ENCODE measurements at places on chromosomes 3 and 15. TPM values are rescaled to one million over a fixed set of nuclear protein-coding genes. Genes with fewer than 3 reads are reported as not detected.

SECISBP2L gene
- total RNA-seq = 13.6 TPM

RETNLB gene
- not detected for total RNA-seq

FES gene
- total RNA-seq = 11.5 TPM

- H3K36me3 ChIP-seq = no peaks in the 10 kb centered on the region
- peak; percentile 23 for DNase-seq
- no peak overlapping the region for H3K4me3 ChIP-seq
- no peak overlapping the region for H3K27ac ChIP-seq
- peaks cover 13% of the 10 kb centered on the region for H3K4me1 ChIP-seq
- H3K27me3 ChIP-seq = no peaks in the 10 kb centered on the region
Observed at GRCh38 chr3:110887176-110887575, 184.4 kb upstream of the NECTIN3 start.

GRCh38 chr3:106217745-106218144 lies 348.9 kb upstream of the CBLB start:
- H3K4me3 ChIP-seq = no peak overlapping the region
- no peaks in the 10 kb centered on the region for H3K36me3 ChIP-seq
- DNase-seq = no peak
- no peaks in the 10 kb centered on the region for H3K27me3 ChIP-seq

DNA sequence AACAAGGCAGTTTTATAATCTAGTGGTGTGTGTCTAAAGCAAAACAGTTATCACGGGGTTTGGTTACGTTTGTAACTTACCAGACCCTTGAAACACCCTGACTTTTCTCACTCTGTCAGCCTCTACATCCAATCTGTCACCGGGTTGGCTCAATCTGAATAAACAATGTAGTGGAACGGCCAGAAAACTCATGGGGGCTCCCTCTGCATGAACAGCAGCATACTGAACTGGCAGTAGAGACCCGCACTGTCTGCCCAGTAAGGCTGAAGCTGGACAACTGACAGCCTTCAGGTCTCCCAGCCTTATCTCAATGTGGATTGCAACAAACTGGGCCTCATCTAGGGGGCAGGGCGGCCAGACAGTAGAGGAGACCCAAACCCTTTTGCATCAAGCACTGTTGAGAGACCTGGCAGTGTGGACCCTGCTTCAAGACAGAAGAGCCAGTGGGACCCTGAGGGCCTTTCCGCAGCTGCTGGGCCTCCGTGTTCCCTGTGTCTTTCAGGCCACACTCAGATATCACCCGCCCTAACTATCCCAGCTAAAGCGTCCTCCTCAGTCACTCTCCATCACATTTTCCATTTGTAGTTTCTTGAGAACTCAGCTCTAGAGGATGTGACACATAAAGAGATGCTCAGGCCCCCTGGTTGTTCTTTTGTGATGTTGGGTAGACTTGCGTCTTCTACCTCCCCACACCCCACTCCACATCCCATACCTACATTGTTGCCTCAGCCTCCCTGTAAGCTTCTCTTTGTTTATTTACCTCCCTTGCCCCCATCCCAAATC lies 181.2 kb upstream of the NR2E3 start:
- H3K4me3 ChIP-seq = no peak overlapping the region
- H3K27me3 ChIP-seq = no peaks in the 10 kb centered on the region
- H3K4me1 ChIP-seq = no peaks in the 10 kb centered on the region
- H3K36me3 ChIP-seq = no peaks in the 10 kb centered on the region
- DNase-seq = no peak

- peak within 1 kb of the TSS; percentile 87 for H3K4me3 ChIP-seq
- no peaks in the 10 kb centered on the region for H3K27me3 ChIP-seq
- DNase-seq = peak; percentile 94
- peaks cover 51% of the 10 kb centered on the region for H3K4me1 ChIP-seq
- H3K27ac ChIP-seq = peak within 1 kb of the TSS; percentile 93
Observed at GRCh38 chr15:39580485-39581241, at the start of gene THBS1. Gene THBS1, plus strand, starts transcription at chr15:39581079. Its CDS starts 779 bp downstream, at chr15:39581858.
